DMS79 (cell line): ENCODE measurements at places on chromosomes 6 and 20.

- no peak for DNase-seq
Observed at GRCh38 chr6:99362678-99363268, 13.3 kb upstream of the FAXC start.

GRCh38 chr6:37058084-37058586 is 52.7 kb downstream of the FGD2 start:
- DNase-seq: no peak

GRCh38 chr20:48469026-48469425 is 358.8 kb downstream of the PREX1 start:
- no peak for DNase-seq

GRCh38 chr6:16494793-16495192 is 256.4 kb downstream of the GMPR start:
- DNase-seq: no peak

DNA sequence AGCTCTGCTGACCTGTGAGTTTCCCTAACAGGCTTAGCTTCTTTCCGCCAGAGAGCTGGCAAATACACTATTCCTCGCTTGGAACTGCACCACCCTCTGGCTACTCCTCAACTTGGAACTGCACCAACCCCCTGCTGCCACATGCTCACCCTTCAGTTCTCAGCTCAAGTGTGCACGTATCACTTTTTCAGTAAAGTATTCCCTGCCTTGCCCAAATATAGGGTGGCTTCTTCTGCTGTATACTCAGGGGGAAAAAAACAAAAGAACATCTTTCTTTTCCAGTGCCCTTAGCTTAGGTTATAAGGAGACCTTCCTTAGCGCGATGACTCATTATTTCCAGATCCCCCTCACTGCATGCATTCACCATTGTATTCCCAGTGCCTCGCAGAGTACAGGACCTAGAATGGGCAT is 21.2 kb downstream of the GNAS-AS1 start:
- DNase-seq: peak; percentile 36

DNA sequence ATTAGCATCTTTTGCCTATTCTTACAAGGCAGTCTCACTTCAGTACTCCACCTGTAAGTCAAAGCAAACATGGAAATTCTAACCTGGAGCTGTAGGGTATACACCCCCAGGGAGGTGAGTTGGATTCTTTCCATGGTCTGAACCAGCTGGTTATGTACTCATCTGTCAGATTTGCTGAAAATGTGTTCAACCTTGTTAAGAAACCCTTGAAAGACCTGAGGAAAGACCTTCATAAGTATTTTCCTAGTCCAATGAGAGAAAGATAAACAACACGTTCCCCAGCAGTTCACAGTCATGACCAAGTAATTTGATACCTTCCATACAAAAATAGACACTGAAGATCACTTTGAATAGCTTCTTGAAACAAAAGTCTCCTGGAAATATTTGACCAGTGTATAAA is 42.5 kb downstream of the ID4 start:
- peak; percentile 99 for DNase-seq

DNA sequence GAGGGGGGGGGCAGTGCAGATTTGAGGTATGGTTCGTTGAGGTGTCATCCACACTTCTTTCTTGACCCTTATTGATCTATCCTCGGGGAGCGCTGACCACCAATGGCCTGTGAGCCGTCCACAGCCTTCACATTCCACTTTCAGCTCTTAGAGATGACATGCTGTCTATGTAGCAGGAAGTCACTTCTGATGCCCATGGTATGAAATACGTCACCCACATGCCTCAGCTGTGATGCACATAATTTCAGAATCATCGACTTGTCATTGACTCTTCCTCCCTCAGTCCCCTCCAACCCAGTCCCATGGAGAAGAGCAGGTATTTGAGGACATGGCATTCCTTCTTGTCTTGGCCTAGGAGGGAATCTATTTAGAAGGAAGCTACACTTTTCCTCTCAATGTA is 4.7 kb upstream of the ADGRF5 start:
- no peak for DNase-seq

- no peak for DNase-seq
Observed at GRCh38 chr6:7134999-7135745, 27.4 kb downstream of the RREB1 start.

- DNase-seq: no peak
Observed at GRCh38 chr6:157976345-157977175, 5.1 kb upstream of the SYNJ2 start.

DNA sequence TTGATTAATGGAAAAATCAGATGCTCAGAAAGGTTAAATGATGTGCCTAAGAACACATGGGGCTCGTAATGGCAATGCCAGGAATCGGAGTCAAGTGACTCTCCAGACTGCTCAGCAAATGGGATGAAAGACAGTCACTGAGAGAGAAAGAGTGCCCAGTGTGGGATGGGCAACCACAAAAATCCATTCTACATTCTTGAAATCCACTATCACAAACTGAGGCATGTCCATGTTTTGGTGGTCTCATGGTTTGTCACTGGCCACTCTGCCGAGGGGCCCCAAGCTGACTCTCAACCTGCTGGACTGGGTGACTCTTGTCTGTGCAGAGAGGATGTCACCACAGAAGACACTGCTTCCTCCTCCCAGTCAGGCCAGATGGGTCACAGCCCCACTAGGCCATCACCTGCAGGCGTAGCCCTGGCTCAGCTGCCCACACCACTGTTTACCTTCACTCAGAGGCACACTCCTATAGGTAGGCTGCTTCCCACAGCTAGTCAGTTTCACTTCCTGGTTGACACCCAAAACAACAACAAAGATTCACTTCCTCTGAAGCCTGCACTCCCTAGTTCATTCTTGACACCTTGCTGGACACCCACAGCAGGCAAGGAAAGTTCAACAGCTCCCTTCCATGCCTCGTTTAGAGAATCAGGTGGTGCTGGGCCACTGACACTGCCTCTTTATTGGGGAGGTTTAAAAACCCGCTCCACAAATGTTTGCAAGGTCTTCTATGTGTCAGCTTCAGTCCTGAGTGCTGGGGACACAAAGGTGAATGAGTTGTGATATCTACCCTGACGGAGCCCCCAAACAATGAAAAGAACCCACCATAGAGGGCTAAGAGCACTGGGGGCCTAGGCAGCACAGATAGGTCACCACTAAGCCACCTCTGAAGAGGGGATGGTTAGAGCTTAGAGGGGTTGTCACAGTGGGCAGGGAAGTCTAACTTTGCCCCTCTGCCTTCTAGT is 21.7 kb downstream of the MAP1LC3A start:
- DNase-seq: no peak

- no peak for DNase-seq
Observed at GRCh38 chr6:76220805-76221204, 148.3 kb upstream of the IMPG1 start.

DNA sequence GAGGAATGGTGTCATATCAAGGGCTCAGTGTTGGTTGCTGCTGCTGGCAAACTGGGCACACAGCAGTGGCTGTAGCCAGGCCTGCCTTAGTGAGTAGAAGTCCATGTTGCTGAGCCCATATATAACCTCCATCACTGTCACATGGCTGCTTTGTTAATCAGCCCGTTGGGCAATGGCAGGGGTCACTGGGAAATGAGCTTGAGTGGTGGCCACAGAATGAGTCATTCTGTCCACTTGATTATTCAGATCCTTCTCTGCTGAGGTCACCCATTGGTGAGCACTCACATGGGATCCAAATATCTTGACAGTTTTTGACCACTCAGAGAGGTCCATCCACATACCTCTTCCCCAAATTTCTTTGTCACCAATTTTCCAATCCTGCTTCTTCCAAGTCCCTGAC is 898.9 kb upstream of the EYS start:
- no peak for DNase-seq

DNA sequence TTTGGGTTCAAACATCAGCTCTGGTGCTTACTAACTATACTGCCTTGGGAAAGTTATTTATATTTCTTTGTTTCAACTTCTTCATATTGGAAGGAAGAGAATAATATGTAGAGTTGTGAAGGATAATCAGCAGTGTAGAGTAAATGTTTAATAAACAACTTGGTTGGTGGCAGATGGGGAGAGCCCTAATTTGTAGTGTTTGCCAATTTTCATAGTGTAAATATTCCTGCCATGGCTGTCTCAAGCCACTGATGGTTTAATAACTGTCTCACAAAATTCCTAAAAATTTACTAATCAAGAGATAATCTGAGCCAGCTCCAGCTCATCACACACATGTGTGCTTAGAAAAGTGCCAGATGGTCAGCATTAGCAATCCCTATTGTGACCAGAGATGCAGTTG is at the start of gene OR2H2:
Gene OR2H2 (plus strand): TSS at position 301 of the 400 bp plus-strand sequence. CDS start 2,824 bp downstream, outside the sequence.
- no peak for DNase-seq

DNA sequence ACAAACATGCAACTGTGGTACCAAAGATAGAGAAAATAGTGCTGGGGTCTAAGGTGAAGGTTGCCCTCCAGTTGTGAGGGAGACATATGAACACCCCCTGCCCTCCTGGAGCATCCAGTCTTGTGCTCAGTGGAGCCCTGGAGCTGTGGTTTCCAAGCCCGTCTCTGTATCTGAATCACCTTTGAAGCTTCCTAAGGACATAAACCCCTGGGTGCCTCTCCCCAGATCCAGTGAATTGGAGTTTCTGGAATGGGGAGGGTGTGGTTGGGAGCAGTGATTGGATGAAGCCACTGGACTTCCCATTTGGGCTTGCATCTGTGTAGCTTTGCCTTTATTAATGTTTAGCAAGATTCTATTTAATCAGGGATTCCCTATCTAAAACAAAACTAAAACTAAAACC is 22.4 kb upstream of the E2F3 start:
- DNase-seq: no peak

DNA sequence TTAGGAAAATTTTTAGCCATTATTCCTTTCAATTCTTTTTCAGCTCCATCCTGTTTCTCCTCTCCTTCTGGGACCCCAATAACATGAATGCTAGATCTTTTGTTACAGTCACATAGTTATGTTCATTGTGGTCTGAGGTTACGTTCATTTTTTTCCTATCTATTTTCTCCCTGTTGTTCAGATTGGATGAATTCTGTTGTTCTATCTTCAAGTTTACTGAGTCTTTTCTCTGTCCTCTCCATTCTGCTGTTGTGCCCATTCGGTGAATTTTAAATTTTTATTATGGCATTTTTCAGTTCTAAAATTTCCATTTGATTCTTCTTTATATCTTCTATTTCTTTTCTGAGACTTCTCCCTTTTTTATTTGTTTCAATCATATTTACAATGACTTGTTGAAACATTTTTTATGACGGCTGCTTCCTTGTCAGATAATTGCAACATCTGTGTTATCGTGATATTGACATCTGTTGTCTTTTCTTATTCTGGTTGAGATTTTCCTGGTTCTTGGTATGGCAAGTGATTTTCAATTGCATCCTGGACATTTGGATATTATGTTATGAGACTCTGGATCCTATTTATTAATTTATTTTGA is 12.6 kb upstream of the DDR1 start:
- no peak for DNase-seq

DNA sequence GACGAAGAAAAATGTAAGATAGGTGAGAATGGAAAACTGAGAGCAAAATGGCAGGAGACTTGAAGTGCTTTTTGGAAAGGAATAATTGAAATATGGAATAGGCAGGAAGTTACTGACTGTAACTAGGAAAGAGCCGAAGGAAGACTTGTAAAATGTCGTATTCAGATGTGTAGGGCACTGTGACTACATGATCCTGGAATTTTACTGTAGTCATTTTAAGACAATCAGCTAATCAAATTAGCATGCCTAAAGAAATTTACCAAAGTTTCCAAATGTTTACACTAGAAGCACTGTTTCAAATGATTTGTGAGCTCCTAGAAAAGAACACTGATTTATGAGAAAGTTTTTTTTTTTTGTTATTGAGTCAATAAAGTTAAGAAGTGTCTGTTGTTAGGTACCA is 21.2 kb upstream of the ADIG start:
- DNase-seq: no peak

- DNase-seq: no peak
Observed at GRCh38 chr6:29861521-29862255, 34.1 kb downstream of the HLA-G start.

GRCh38 chr6:73234733-73235132 is 9.4 kb upstream of the KHDC1L start:
- DNase-seq: no peak

DNA sequence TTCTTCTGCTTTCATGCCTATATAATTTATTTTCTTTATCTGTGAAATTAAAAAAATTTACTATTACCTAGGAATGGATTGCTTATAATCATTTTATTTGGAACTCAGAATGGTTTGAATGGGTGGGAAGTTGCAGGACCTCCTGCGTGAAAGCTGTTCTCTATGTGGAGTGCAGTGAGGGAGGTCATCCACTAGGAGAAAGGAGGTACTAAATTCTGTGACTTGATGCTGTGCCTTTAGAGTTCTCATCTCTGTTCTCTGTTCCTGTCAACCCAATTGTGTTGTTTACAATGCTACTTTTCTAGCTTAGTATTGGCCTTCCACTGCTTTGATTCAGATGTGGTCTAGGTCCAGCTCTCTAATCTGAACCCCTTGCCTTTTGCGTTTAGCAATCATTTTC is 65.0 kb upstream of the HIVEP1 start:
- no peak for DNase-seq

DNA sequence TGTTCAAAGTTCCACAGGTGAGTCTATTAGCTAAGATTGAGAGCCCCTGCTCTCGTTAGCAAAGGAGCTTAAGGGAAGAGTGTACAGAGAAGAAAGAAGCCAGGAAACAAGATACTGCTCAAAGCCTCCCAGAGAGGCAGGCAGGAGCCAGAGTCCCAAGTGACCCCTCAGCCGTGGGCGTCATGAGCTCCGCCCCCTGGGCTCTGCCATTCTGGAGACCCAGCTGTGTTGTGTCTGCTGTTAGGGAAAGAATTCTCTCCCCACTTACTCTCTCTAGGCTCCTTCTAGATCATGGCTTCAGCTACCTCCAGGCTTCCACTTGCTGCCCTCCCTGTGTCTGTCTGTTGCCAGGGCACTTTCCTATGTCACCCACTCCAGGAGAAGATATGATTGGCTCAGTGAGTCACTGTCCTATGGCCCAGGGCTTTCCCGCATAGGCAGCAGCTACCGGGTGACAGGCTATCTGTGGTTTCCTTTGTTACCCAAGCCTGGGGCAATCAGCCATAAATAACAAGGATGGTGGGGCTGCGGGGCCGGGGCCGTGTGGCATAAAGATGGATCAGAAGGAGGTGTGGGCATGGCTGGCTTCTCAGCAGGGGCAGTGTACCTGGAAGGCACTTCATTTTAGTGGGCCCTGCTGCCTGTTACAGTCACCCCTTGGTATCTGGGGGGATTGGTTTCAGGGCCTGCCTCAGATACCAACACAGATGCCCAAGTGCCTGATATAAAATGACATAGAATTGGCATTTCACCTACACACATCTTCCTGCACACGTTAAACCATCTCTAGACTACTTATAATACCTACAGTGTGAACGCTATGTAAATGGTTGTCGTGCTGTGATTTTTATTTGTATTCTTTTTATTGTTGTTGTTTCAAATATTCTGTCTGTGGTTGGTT is 118.9 kb downstream of the ARMC2 start:
- DNase-seq: no peak
